ENCODE measurements at places on chromosomes 6 and 20. TPM values are rescaled to one million over a fixed set of nuclear protein-coding genes. Genes with fewer than 3 reads are reported as not detected.

- peak; percentile 49 for DNase-seq
These were observed 315.9 kb downstream of the TFAP2A start for GRCh38 chr6:10098756-10099528.

GRCh38 chr6:138987080-138987642 is 892 bp downstream of the REPS1 start:
- no peak for DNase-seq

Gene PERP
- 47.4 TPM for total RNA-seq

Gene IRF4
- not detected for total RNA-seq

DNA sequence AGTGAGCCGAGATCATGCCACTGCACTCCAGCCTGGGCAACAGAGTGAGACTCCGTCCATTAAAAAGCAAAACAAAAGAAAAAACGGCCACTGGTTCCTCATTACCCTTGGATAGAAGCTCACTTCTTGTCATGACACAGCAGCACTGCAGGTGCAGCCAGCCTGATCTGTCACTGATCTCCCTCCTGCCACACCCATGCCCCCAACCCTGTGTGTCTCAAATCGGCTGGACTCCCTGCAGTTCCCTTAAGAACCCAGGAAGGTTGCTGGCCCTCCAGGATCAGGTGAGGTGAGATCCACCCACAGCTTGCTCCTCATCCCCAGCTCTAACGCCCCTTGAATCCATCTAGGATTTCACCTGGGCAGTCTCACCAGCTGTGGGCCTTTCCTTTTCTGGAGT is 26.3 kb upstream of the NNAT start:
- DNase-seq, result no peak
